ENCODE measurements at places on chromosomes 1 and 21.

DNA sequence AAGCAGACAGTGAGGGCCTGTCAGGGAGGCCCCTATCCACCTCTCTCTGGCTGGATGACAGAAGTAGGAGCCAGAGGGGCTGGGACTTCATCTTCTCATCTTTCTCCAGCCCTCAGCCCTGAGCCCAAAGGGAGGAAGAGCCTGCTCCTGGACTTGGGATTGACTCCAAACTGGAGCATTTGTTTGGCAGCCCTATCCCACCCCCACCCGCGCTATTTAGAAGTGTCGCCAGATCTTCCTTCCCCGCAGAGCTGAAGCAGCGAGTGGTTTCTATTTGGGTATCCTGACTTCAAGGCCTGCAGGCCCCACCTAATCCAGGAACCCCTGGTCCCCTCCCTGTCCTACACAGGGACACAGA lies 9.6 kb downstream of the NES start:
- no peak for DNase-seq

DNA sequence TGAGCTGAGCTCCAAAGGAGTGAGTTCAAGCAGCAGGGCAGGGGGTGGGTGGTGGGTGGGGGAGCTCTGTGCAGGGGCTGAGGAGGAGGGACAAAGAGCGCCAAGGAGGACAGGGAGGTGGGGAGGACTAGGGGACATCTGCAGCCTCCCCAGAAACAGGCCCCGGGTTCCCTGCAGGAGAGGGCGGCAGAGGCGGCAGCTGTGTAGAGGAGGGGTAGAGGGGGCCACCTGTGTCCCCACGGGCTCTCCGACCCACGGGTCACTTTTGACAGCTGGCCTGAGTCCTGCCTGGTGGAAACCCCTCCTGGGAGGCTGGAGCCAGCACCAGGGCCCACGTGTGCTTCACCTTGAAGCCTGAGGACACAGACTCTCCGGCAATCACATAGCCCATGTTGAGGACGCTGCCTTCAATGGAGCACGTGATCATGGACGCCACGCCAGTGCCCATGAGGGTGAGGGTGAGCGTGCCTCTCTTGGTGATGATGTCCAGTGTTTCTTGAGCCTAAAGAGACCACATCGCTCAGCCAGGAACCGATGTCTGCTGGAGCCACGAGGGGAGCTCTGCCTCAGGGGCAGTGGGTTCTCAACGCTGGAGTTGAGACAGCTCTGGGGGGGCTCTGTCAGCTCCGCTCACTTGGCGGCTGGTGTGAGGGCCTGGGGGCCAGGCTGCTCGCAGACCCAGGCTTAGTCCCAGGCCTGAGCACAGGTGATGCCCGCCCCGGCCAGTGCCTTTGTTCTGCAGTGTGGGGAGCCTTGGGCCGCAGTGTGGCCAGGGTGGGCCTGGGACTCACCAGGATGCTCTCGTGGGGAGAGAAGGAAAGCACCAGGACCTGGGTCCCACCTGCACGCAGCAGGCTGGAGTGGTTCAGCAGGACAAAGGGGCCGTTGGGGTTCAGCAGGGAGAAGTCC lies 6.6 kb upstream of the TMEM52 start:
- no peak for DNase-seq

DNA sequence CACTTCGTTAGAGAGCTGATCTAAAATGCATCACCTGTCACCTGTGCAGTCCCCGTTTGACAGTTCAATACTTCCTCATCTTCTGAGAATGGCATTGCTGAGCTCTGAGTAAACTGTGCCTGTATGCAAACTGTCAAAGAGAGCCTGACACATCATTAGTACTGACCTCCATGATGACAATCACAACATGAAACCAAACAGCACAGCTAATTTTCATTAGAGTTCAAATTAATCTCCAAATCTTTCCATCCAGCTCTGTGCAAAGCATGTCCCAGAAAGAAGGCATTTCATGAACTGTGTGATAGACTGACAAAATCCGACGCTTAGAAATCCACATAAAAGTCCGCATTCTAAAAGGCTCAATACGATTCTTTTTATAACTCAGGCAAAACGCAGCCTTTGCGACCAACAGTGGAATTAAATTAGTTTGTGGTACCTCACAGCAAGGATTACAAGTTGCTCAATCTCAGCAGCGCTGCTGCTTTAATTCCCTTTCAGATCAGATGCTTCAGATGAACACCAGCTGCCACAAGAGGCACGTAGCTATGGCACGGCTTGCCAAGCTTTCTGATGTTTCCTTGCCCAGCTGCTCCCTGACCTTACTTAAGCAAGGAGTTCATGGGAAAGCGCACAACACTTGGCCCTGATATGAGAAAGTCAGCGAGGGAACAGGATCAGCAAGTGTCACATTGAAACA lies 765.5 kb upstream of the PRMT6 start:
- DNase-seq: no peak

DNA sequence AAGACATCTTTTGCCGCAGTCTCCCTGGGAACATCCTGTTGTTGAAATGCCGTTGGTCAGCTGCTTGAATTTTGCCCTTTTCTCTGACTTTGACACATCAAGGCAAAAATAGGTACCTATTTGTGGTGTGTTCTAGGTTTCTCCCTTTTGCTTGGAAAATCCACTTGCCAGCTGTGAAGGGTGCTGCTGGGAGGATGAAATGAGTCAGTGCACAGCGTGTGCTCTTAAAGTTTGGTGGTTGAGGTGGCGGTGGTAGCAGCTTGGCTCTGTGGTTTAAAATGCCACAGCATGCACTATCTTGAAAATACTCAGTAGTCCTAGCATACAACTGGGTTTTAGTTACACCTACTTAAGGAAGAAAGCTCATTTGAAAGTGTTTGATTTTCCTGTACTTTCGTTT lies 183.8 kb downstream of the DHRS3 start:
- peak; percentile 74 for DNase-seq

GRCh38 chr1:228164561-228165371 lies 838 bp upstream of the IBA57 start:
- DNase-seq: no peak

GRCh38 chr1:156095906-156096508 lies 13.7 kb upstream of the MEX3A start:
- no peak for DNase-seq

- DNase-seq: no peak
These were observed 176.3 kb upstream of the C1orf174 start for GRCh38 chr1:4076346-4076745.

- no peak for DNase-seq
These were observed 4.7 kb downstream of the PGBD5 start for GRCh38 chr1:230421481-230421880.
